ENCODE measurements at places on chromosomes 4 and X.

GRCh38 chr4:109816082-109816442 lies 500 bp downstream of the GAR1 start:
- peak; percentile 24 for DNase-seq

GRCh38 chr4:39649639-39650265 lies 11.1 kb upstream of the SMIM14 start:
- DNase-seq = no peak

DNA sequence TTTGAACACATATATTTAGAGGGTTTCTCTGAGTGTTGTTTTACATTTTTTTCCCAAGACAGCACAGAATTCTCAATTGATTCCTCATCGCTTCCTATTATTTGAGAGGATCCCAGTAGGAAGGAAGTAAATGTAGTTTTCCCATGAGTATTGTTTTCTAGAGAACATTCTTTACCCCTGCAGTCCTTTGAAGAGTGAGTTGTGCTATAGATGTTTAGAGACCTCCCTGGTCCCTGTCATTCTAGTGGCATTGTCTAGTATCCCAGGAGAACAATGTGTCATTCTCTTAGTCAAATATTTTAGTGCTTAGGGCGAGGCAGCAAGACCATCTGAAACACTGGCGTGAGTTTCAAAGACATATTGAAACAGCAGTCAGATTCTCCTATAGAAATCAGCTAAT lies 32.5 kb downstream of the SORBS2 start:
- DNase-seq = no peak

- no peak for DNase-seq
These were observed 43.3 kb upstream of the STAG2 start for GRCh38 chrX:123918106-123918721.

GRCh38 chr4:118740869-118741268 lies 55.7 kb downstream of the METTL14 start:
- no peak for DNase-seq

GRCh38 chrX:2913118-2913517 lies 16.0 kb downstream of the ARSD start:
- DNase-seq = no peak

Data from activated T-helper 9 cell treated with anti-CD3 and anti-CD28 coated beads, Interleukin-2, amount 50 U/mL, for 16 hours (primary cell).